ENCODE measurements at places on chromosomes 11 and 22.

DNA sequence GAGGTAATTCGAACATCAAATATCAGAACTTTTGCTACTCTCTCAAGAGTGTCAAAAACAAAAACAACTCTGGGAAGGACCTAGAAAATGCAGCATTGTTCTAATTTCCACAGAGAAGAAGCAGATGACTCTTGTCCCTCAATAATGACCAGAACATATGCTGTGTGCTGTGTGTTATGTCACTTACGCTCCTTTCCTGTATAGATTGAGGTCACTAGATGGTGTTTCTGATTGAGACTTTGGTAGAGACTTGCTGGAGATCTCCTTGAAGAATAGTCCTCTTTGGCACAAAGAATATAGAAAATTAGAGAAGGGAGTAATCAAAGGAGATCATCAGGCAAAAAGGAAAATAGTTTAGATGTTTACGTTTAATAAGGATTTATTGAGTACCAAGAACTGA lies 2.3 kb upstream of the SIK3 start:
- no peak for DNase-seq

- no peak for DNase-seq
Measured at GRCh38 chr11:29978549-29978948, 38.3 kb downstream of the KCNA4 start.

- DNase-seq, result no peak
Measured at GRCh38 chr11:32385998-32386397, 49.3 kb downstream of the WT1 start.

- DNase-seq, result no peak
Measured at GRCh38 chr11:64580412-64580811, 10.6 kb upstream of the SLC22A12 start.

- DNase-seq, result no peak
Measured at GRCh38 chr22:39360242-39360641, 10.5 kb downstream of the SYNGR1 start.

GRCh38 chr22:46668116-46668515 lies 47.9 kb downstream of the GRAMD4 start:
- DNase-seq, result no peak

- DNase-seq, result no peak
Measured at GRCh38 chr11:92828556-92828955, 140.9 kb upstream of the MTNR1B start.
